ENCODE measurements at places on chromosomes 1 and 21. TPM values are rescaled to one million over a fixed set of nuclear protein-coding genes. Genes with fewer than 3 reads are reported as not detected.

The DYRK3 gene
- 9.3 TPM for total RNA-seq

The ANXA9 gene
- not detected for total RNA-seq

The GPR37L1 gene
- total RNA-seq: not detected

The GJA9 gene
- not detected for total RNA-seq

The MRPL9 gene
- 84.4 TPM for total RNA-seq

The CFAP107 gene
- total RNA-seq: not detected

The SHCBP1L gene
- total RNA-seq: not detected

The SELE gene
- total RNA-seq: 12.0 TPM

The RGS7 gene
- total RNA-seq: not detected

The CLIC6 gene
- not detected for total RNA-seq

The GJA8 gene
- not detected for total RNA-seq

The AKR7A3 gene
- 0.16 TPM for total RNA-seq

The WNT2B gene
- 4.1 TPM for total RNA-seq

The IFI6 gene
- total RNA-seq: 87.9 TPM

The RASAL2 gene
- 33.6 TPM for total RNA-seq

The C1orf226 gene
- 0.32 TPM for total RNA-seq

The DNAH14 gene
- 8.6 TPM for total RNA-seq

The FMO1 gene
- total RNA-seq: not detected

The S100A12 gene
- not detected for total RNA-seq

The DHCR24 gene
- total RNA-seq: 87.4 TPM

The FAM229A gene
- total RNA-seq: 0.65 TPM

The OR6N1 gene
- not detected for total RNA-seq

The ADAMTS5 gene
- 0.06 TPM for total RNA-seq

The OSCP1 gene
- 3.3 TPM for total RNA-seq

The ZSCAN20 gene
- total RNA-seq: 9.3 TPM

The VWA5B1 gene
- total RNA-seq: not detected

The SLAMF9 gene
- not detected for total RNA-seq

The G0S2 gene
- 0.65 TPM for total RNA-seq

The TNFRSF8 gene
- total RNA-seq: 0.13 TPM

The EFNA3 gene
- total RNA-seq: 1.8 TPM

The ADAMTS1 gene
- 20.7 TPM for total RNA-seq

The CDCA8 gene
- 10.4 TPM for total RNA-seq

The ELK4 gene
- 14.6 TPM for total RNA-seq

The MOV10 gene
- total RNA-seq: 69.7 TPM

The SLC45A3 gene
- total RNA-seq: 15.1 TPM

The RSPO1 gene
- not detected for total RNA-seq

The SH3BGR gene
- 0.44 TPM for total RNA-seq

The RIPK4 gene
- total RNA-seq: 0.06 TPM

The LDLRAP1 gene
- 21.0 TPM for total RNA-seq

The ZBTB37 gene
- 6.2 TPM for total RNA-seq

The OR2L8 gene
- total RNA-seq: 0.31 TPM

The HHIPL2 gene
- total RNA-seq: not detected

The SPRR1A gene
- not detected for total RNA-seq

The LAX1 gene
- under 0.01 TPM for total RNA-seq

The IGSF21 gene
- not detected for total RNA-seq

The THEMIS2 gene
- total RNA-seq: 19.3 TPM

The SLC45A1 gene
- total RNA-seq: 1.8 TPM

The SCAMP3 gene
- 45.4 TPM for total RNA-seq

The NHLH2 gene
- total RNA-seq: not detected

The KRTAP11-1 gene
- not detected for total RNA-seq

The KDM1A gene
- 99.4 TPM for total RNA-seq

The XCL1 gene
- not detected for total RNA-seq

The CCDC17 gene
- total RNA-seq: 0.97 TPM

The HMGN2 gene
- 291 TPM for total RNA-seq

Data from bladder microvascular endothelial cell (primary cell).